ENCODE measurements at places on chromosomes 2 and 18.

DNA sequence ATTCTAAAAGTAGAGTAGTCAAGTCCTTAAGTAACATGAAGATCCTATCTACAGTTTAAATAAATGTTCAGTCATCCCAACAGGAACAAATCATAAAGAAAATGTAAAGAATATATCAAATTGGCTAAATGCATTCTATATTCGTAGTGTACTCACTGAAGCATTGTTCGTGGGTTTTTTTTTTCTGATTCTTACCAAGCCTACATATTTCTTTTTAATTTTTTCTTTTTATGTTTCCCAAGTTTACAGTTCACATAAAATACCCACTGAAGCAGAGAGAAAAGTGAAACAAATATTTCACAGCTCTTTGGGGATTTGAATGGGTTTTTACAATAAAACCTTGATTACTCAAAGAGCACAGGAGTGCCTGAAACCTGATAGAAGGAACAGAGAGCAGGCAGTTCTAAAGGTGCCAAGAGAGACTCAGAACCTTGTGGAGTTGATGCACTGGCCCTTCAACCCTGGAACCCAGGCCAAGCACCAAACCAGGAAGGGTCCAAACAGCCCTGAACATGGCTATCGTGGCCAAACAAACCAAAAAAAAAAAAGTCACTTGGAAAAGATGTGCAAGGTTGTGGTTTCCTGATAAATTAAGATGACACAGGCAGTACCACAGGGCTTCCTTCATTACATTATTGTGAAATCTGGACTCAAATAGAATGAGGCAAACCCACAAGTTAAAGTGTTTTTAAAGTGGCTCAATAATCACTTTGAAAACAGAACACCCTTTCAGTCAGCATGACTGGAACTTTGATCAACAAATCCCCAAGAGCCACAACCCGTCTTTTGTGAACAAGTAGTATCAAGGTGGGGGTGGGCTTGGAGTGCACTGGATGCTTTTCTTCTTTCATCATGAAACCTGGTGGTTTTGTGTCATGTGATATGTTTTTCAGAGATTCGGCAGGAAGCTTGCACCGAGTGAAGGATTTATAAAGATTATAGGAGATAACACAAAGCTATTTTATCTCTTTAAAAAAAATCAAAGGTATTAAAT is 245.0 kb upstream of the FN1 start:
- no peak for DNase-seq

- no peak for DNase-seq
Measured at GRCh38 chr2:213157242-213157641, 5.8 kb upstream of the IKZF2 start.

DNA sequence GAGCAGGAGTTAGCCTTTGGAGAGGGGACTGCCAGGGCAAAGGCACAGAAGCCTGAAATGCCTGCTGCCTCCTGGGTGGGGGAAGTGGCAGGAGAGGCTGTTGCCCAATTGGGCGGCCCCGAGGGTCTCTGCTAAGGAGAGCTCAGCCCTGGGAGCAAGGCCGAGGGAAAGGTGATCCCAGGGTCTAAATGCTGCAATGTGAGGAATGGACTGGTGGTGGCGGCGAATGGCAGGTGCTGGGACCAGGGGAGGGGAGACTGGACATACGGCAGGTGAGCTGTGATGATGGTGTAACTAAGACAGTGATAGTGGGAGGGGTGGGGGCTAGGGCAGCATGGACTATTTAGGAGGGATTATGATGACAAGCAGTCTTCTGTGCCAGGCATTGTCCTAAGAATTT is 104.0 kb downstream of the DYSF start:
- DNase-seq: no peak

DNA sequence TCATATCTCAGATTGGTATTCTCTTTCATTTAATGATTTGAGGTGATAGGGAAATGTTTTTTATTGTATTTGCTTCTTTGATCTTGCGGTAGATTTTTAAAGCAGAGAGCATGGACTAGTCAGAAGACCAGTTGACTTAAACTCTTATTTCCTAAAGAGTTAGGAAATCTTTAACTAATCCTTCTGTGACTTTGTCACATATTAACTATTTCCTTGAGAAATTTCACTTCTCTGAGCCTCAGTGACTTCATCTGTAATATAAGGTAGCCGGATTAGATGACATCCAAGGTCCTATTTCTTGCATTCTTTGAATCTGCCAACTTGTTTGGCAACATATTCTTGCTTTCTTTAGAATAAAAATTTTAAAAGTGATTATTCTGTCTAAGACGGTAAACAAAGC is 55.6 kb downstream of the MTX2 start:
- no peak for DNase-seq

DNA sequence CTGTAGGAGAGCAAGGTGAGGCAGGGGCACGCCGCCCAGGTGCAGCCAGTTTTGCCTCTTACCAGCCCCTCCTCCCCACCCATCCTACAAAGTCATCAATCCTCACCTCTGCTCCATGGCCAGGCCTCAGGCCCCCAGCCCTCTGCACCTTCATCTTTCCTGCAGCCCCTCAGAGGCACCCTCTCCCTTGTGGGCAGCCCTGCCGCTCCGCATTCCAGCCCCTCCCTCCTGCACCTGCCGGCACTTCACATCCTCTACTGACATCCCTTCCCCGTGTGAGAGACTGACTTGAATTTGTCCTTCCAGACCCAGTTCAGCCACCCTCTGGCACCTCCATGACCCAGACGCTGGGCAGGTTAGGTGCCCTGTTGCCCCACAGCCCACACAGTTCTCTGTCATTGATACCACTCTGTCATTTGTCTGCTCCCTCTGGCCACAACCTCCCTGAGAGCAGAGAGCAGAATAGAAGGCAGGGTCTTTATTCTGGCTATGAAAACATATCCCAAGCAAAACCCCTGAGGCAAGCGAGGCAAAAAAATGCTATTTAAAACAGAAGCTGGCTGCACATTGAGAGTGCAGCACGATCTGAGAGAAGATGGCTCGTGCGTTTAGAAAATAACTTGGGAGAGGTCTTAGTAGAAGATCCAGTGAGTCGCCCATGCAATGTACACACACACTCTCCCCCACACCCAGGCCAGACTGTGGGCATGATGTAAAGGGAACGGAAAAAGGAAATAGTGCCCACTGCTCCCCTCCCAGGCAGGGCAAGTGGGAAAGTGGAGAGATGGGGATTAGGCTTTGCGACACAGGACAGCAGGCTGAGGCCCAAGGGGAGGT is 25.9 kb downstream of the SDC1 start:
- no peak for DNase-seq

DNA sequence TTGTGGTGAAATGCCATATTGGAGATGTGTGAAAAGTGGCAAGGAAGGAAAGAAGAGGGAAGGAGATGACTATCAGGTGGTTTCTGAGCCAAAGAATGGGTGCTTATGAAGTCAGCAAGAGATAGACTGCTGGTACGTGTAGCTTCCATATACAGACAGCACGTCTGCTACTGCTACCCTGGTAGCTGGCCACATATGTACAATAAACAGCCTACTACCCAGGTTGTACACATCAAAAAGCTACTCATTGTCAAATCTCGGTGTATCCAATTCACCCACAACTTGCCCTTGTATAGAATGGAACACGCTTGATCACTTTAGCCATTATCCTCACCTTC is 761.8 kb downstream of the LRRTM4 start:
- DNase-seq: no peak

GRCh38 chr2:174797781-174798276 is 33.6 kb upstream of the CHRNA1 start:
- DNase-seq: no peak

Data from stimulated activated CD8-positive, alpha-beta memory T cell treated with anti-CD3 and anti-CD28 coated beads, Interleukin-4, amount 100 ng/mL, for 1 hour (primary cell).